ENCODE measurements at places on chromosomes 12 and 14. TPM values are rescaled to one million over a fixed set of nuclear protein-coding genes. Genes with fewer than 3 reads are reported as not detected.

CISTR gene
- total RNA-seq, result not detected

PLA2G1B gene
- not detected for total RNA-seq

PZP gene
- not detected for total RNA-seq

TAS2R42 gene
- total RNA-seq, result not detected

GNB3 gene
- 0.10 TPM for total RNA-seq

OTUB2 gene
- total RNA-seq, result 2.4 TPM

FOXG1 gene
- not detected for total RNA-seq

PNMA1 gene
- total RNA-seq, result 20.5 TPM

SLCO1A2 gene
- not detected for total RNA-seq

HAL gene
- total RNA-seq, result 0.33 TPM

TAS2R9 gene
- total RNA-seq, result not detected

OR4E2 gene
- not detected for total RNA-seq

KRT72 gene
- total RNA-seq, result 5.6 TPM

CCDC91 gene
- 30.4 TPM for total RNA-seq

AMHR2 gene
- total RNA-seq, result not detected

SSPN gene
- total RNA-seq, result not detected

PRR4 gene
- 1.5 TPM for total RNA-seq

KRT6C gene
- not detected for total RNA-seq

GPRC5D gene
- 0.99 TPM for total RNA-seq

KLRC3 gene
- total RNA-seq, result 0.30 TPM

ZDHHC22 gene
- total RNA-seq, result not detected

BDKRB2 gene
- not detected for total RNA-seq

MYF5 gene
- total RNA-seq, result not detected

CELA1 gene
- 0.23 TPM for total RNA-seq

CCDC184 gene
- 0.45 TPM for total RNA-seq

CD163 gene
- not detected for total RNA-seq

Data from activated naive CD4-positive, alpha-beta T cell treated with anti-CD3 and anti-CD28 coated beads, Interleukin-2, amount 10 ng/mL, durations not matched to agents 5 hours and 36 hours (primary cell).